ENCODE measurements at places on chromosomes 2 and 18.
A peak's percentile ranks its signal among the peaks of the same experiment; 100 is the strongest.

- DNase-seq, result no peak
These were observed 28.5 kb upstream of the NPAS2 start for GRCh38 chr2:100791294-100791935.

DNA sequence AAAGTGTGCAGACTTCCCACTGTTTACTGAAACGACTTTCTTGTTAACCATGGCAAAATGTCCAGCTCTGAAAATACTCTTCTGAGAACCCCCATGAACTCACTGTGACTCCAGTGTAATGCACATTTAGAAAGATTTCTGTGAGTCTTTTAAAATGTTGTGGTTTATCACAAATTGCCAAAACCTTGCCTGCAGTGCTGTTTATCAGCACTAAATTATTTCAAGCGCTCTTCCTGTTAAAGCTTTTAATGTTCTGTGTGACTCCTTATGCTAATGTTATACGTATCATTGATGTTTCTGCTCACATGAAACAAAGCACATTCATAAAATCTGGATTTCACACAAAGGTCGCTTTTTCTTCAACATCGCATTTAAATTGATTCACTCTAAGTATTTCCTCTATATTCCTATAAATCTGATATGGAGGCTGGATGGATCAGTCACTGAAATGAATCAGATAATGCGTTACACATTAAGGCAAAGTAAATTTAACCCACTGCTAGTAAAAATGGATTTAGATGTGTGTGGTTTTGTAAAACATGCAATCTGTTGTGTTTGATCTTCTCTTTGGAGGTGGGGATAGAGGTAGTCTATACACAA lies 521.2 kb downstream of the NYAP2 start:
- DNase-seq, result peak; percentile 26

GRCh38 chr18:61085036-61085435 lies 248.2 kb upstream of the CDH20 start:
- no peak for DNase-seq

- no peak for DNase-seq
These were observed 403 bp downstream of the PNO1 start for GRCh38 chr2:68158134-68158447.

DNA sequence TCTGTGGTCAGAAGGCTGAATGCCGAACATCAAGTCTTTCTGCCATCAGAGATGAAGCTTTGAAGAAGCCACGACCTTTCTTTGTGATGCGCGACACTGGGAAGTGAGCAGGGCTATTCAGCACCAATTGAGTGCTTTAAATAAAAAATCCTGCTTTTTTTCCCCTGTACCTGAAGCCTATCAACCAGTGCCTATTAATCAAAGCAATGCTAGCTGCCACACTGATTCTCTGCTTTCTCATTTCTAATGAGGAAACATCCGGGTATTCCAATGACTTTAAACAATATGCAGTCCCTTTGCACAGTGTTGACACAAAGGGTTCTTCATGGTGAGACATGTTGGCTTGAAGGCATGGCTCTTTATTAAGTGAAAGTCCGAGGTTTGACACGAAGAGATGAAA lies 88.0 kb downstream of the GALR1 start:
- DNase-seq, result no peak

Measured in choroid plexus epithelial cell (primary cell).